ENCODE measurements at places on chromosomes 2 and 18. TPM values are rescaled to one million over a fixed set of nuclear protein-coding genes. Genes with fewer than 3 reads are reported as not detected.

The CRYBA2 gene
- not detected for total RNA-seq

The RAX gene
- 0.39 TPM for total RNA-seq

The TUBA3E gene
- total RNA-seq = not detected

The SPDYA gene
- total RNA-seq = 3.3 TPM

The MARCHF4 gene
- not detected for total RNA-seq

The TCF23 gene
- 0.20 TPM for total RNA-seq

The PROKR1 gene
- total RNA-seq = 0.10 TPM

- DNase-seq = no peak
These were observed 126.8 kb downstream of the SP100 start for GRCh38 chr2:230542751-230543150.

DNA sequence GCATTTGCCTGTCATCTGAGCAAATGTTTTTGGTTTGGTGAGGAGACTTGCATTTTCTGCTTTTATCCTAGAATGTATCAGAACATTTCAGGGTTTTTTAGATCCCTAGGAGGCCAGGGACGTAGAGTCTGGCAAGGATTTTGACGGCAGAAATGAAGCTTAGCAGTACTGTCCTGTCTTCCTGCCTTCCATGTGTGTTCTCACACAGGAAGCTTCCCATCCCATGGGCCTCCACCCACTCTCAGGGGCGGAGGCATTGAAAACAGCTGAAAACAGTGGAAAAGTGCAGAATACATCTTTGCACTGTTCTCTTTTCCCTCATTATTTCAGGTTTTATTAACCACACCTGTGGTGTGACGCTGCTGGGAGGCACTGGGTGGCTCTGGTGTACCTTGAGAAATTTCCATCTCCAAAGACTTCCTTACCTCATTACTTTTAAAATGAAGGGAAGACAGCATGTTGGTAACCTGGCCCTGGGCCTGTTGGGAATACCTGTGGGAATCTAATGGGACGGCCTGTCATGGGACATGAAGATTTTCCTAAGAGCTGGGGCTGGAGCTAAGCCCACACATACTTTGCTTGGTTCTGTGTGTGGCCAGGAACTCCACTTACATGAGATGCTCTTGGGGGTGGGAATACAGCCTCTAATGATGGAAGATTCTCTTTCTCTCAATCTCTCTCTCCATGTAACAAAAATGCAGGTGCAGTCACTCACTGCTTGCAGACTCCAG is 20.5 kb downstream of the PCARE start:
- no peak for DNase-seq

- DNase-seq = no peak
These were observed 75.9 kb downstream of the VRK2 start for GRCh38 chr2:58122540-58122939.

- DNase-seq = no peak
These were observed 958.5 kb downstream of the DPP10 start for GRCh38 chr2:115400940-115401339.

DNA sequence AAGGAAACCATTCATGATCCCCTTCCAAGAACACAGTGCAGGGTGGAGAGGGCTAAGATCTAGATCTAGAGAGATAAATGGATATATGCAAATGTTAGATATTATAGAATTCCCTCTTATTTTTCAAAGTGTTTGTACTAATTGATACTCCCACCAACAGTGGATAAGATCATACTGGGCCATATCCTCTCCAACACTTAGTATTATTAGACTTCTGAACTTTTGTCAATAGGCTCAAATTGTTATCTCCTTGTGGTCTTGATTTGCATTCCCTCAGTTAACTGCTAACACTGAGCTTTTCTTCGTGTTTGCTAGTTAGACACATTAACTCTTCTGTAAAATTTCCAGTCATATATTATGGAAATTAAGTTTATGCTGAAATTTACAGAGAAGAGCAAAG is 56.5 kb upstream of the GRB14 start:
- no peak for DNase-seq

DNA sequence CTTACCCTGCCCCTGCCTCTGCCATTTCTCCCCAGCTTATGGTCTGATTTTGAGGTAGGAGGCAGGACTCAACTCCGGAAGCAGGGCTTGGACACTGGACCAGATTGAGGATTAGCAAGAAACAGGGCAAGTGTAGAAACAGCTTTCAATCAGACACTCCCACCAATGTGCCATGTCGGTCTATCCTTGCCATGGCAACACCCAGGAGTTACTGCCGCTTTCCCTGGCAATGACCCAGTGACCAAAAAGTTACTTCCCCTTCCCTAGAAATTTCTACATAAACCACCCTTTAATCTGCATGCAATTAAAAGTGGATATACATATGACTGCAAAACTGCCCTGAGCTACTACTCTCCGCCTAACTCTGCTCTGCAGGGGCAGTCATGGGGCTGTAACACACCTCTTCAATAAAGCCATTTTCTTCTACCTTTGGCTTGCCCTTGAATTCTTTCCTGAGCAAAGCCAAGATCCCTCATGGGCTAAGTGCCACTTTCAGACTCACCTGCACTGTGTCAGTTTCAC is 156.7 kb downstream of the LPIN1 start:
- no peak for DNase-seq

- DNase-seq = no peak
These were observed 221.6 kb downstream of the MYCN start for GRCh38 chr2:16161768-16162490.

Data from skin of body (tissue), 3 donors.